Activated T-cell treated with anti-CD3 and anti-CD28 coated beads for 24 hours (primary cell): ENCODE measurements at places on chromosomes 1 and 21.

DNA sequence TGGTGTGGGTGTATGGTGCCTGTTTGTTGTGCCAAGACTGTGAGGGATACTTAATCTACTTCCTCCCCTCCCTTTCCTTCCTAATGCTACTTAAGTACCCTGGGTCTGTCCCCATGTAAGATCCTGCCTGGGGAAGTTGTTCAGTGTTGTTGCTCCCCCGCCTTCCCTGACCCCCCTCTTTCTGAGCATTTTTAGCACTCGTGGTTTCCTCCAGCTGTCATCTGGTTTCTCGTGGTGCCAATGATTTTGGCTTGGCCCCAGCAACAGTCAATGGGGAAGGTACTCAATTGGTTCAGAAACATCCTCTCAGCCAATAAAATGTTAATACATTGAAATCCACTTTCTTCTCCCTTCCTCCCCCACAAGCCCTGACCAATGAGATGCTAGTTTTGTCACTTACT lies 8.0 kb upstream of the B4GALT3 start:
- peak; percentile 61 for DNase-seq

GRCh38 chr21:42409366-42409765 lies 5.7 kb downstream of the UBASH3A start:
- DNase-seq = no peak

DNA sequence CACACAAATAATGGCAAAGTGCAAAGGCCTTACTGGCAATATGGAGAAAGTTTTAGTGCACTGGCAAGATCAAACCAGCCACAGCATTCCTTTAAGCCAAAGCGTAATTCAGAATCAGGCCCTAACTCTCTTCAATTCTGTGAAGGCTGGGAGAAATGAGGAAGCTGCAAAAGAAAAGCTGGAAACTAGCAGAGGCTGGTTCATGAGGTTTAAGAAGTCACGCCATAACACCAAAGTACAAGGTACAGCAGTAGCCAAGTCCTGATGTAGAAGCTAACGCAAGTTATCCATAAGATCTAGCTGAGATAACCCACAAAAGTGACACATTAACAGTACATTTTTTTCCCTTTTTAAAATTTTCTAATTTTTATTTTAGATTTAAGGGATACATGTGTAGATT lies 57.1 kb downstream of the SLC27A3 start:
- DNase-seq = no peak

DNA sequence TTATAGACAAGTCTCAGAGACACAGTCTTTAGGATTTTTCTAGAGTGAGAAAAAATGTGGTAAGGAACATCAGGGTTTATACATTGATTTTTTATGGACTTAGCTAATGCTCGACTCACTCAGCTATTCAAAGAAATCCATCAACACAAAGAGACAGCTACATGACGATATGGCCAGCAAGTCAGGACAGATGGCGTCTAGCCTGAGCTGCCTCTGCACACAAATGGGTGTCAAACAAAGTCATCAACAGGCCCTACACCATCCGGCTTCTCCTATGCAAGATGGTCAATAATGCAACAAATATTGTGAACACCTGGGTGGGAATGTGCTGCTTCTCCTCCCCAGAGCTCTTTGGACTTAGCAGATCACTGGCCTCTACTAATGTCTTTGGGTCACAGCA lies 13.3 kb upstream of the ERICH3 start:
- DNase-seq = no peak
